DMS53 (cell line): ENCODE measurements at places on chromosomes 4 and X.

- peak; percentile 85 for DNase-seq
Observed at GRCh38 chr4:169791527-169792156, 33.9 kb upstream of the HPF1 start.

DNA sequence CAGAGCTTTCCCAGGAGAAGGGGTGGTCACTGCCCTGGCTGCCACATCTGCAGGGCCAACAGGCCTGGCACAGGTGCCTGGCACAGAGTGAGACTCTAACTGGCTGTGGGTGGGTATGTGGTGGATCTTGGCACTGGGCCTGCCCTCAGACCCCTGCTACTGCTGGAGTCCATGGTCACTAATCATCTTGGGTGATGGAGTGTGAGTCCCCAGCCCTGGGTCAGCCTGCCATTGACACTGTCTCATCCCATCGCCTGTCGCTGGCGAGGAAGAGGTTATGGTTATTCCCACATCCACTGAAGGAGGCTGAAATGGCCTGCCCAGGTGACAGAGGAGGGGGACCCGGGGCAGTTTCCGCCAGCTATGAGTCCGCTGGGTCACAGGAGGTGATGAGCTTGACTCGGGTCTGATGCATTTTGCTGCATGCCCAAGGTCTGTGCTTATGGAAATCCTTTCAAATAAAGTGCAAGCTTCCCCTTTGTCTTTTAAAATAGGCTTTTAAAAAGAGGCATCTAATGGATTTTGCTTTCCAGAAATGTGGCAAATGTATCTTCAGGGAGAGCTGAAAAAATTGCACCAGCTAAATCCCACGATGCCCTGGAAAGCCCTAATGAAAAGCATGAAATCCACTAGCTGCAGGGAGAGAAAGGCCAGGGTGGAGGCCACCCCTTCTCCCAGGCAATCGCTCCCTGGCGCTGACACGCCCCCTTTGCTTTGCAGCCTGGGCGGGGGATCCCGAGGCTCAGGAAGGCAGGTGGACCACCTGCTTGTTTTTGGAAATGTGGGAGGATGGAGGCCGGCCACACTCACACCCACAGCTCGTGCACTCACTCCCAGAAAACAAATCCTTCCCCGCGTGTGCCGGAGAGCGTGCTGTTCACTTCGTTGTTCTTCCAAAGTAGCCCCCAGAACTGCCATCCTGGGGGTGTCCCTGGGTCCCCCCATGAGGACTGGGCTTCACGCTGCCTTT lies 54.9 kb downstream of the ABLIM2 start:
- no peak for DNase-seq

- no peak for DNase-seq
Observed at GRCh38 chr4:165738571-165738970, 134.5 kb upstream of the TLL1 start.

GRCh38 chr4:156109943-156110900 lies 156.6 kb upstream of the CTSO start:
- peak; percentile 4 for DNase-seq

GRCh38 chrX:27882695-27883094 lies 74.9 kb downstream of the MAGEB10 start:
- DNase-seq, result no peak

GRCh38 chrX:1249101-1249887 lies 19.3 kb upstream of the CSF2RA start:
- DNase-seq, result no peak

DNA sequence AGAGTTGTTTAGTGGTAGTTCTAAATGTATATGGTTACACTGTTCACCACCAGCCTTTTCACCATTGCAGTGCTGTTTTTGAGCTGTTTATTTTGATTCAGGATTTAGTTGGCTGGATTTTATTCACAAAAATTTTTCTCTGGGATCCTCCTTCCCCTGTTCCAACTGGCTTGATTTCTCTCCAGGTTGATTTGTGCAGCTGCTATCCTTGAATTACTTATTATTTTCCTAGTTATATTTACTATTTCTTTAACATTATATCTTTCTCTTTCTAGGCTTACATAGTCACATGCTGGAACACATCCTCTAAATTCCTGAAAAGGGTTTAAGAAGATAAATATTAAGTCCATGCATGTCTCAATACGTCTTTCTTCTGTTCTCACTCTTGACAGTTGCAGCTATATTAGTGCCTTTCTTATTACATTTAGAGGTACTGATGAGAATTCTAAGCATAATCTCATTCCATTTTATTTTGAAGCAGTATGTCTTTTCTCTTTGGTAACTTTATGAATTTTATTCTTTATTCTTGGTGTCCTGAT lies 82.2 kb downstream of the SUPT20HL2 start:
- DNase-seq, result no peak

DNA sequence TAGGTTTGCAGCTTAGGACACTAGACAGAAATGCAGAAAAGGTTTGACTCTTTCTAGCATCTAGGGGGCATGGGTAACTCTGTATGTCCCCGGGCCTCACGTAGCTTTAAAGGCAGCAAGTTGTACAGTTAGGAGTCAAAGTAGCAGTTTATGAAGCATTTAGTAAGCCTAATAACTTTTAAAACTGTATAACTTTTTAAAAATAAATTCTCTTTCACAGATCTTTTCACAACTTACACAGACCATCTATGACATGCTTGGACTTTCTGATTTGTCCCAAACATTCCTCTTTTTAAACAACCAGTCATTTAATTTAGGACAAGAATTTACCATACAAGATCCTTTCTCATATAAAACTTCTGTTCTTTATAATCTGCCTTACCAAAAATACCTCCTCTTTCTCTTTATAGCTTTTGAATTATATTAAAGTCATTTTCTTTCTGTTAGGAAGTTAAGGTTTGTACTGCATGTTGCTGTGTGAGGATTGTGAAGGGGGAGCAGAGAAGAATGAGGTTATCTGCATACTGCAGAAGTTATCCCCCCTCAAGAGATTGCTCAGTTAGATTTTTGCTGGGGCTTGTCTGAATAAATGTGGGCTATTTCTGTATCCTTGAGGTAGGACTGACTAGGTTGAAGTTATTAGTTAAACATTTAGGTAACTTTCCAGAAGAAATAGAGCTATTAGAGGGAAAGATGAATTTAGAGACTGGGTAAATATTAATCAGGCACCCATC lies 94.3 kb downstream of the CPE start:
- no peak for DNase-seq

- DNase-seq, result no peak
Observed at GRCh38 chrX:11040405-11040804, 70.7 kb upstream of the HCCS start.

DNA sequence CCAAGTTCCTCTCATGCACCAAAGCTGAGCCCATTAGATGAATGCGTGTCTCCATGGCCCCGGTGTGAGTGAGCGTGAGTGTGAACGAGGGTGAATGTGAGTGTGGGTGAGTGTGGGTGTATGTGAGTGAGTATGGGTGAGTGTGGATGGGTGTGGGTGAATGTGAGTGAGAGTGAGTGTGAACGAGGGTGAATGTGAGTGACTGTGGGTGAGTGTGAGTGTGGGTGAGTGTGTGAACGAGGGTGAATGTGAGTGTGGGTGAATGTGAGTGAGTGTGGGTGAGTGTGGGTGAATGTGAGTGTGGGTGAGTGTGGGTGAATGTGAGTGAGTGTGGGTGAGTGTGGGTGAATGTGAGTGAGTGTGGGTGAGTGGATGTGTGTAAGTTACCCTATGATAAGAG lies 1521.8 kb upstream of the TENM3 start:
- no peak for DNase-seq

GRCh38 chr4:88822034-88822789 lies 124.6 kb upstream of the NAP1L5 start:
- peak; percentile 19 for DNase-seq

- DNase-seq, result no peak
Observed at GRCh38 chr4:40583850-40584439, 45.7 kb downstream of the RBM47 start.

DNA sequence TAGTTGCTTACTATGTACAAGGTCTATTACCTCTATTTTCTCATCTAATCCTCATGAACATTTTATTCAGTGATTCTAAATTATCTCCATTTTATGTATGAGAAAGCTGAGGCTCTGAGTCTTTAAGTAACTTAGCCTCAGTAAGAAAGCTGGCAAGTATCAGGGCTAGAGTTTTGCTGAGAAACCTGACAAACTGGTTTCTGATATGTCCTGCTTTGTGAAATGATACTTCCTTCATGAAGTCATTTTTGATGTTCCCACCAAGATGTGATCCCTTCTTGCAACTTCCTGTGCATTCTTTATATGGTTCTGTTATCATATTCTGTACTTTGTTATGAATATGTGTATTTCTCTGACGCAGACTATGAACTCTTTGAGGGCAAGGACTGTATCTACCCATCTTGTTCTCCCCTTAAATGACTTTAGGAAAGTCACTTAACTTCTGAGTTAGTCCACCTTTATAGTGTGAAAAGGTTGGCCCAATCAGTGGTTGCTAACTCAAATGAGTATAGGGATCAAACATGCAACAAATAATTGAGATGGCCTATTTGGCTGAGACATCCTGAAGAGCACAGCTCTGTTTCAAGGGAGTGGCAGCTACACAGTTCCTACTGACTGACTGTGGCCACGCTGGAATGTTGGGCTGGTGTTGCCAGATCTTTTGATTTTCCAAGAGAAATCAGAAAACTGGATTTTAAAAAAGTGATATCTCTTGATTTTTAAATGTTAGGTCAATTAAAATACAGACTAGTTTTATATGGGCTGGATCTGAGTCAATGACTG lies 127.9 kb upstream of the AMOT start:
- DNase-seq, result peak; percentile 53

GRCh38 chr4:23856630-23857029 lies 33.2 kb downstream of the PPARGC1A start:
- DNase-seq, result no peak

- DNase-seq, result peak; percentile 81
Observed at GRCh38 chr4:16026160-16026761, 57.6 kb downstream of the PROM1 start.

- no peak for DNase-seq
Observed at GRCh38 chrX:25026576-25026975, 10.8 kb upstream of the ARX start.

GRCh38 chr4:176769514-176769913 lies 23.2 kb downstream of the VEGFC start:
- DNase-seq, result no peak

GRCh38 chr4:88178626-88179231 lies 20.3 kb upstream of the ABCG2 start:
- peak; percentile 4 for DNase-seq

DNA sequence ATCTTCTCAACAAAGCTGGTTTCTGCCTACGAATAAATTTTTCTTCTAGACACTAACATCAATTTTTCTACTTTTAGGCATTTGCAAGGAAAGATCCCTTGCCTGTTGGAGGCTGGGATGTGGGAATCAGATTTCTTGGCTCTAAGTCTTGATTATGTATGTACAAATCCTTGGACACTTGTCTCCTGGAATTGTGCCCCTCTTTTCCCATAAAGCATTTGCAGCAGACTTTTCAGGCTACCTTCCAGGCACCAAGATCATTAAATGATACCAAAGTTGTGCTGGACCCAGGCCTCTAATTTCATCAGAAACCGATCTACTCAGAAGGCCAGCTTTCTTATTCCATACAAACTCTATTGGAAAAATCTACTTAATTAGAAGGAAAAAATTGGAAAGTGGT lies 339.5 kb upstream of the DIPK2B start:
- no peak for DNase-seq

GRCh38 chr4:108224611-108225053 lies 55.9 kb upstream of the LEF1 start:
- DNase-seq, result no peak

GRCh38 chrX:10099411-10099810 lies 57.4 kb upstream of the CLCN4 start:
- no peak for DNase-seq

GRCh38 chrX:24799078-24799477 lies 105.4 kb downstream of the POLA1 start:
- DNase-seq, result no peak

DNA sequence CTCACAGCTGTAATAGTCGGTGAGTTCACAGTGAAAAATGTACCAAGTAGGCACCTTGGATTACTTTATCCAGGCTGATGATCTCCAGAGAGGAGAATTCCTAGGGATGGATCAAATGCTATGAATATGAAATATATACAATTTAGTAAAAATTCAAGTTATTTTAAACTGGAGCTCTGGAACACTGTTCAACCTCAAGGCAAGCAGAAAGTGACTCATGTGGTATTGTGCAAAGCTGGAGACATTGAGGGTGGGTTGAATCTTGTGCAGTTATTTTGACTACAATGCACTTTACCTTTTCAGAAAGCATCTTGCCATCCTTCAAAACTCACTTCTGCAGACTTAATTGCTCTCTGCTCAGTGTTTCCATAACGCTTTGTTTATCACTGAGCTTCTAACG lies 43.4 kb downstream of the OSTC start:
- no peak for DNase-seq

DNA sequence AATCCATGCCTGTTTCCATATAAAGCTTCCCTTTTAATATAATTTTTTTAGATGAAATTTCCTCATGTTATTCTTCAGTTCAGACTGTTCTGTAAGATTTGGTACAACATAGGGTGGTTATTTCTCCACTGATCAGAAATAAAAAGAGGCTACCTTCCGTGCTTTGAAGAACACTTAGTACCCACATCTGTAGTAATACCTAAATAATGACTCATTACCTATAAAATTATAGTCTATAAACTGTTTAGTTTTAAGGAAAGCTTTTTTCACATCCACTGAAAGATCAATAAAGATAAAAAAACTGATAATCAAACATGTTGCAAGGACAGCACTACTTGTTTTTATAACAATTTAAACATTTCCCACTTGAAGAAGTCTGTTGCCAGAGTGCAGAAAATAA lies 23.9 kb downstream of the TRPC3 start:
- no peak for DNase-seq

DNA sequence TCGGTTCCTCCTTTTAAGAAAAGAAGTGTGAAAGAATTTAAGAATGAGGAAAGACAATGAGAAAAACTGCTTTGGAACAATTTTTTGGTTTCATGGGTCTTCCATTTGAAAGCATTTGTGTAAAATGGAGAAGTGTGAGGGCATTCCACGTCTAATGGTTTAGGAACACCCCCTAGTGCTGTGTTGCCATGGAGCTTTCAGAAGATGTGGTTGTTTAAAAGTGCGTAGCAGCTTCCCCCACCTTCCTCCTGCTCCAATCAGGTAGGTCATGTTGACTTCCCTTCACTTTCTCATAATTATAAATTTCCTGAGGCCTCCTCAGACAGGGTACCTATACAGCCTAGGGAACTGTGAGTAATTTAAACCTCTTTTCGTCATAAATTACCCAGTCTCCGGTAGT lies 50.0 kb downstream of the UGT2B10 start:
- DNase-seq, result peak; percentile 41

DNA sequence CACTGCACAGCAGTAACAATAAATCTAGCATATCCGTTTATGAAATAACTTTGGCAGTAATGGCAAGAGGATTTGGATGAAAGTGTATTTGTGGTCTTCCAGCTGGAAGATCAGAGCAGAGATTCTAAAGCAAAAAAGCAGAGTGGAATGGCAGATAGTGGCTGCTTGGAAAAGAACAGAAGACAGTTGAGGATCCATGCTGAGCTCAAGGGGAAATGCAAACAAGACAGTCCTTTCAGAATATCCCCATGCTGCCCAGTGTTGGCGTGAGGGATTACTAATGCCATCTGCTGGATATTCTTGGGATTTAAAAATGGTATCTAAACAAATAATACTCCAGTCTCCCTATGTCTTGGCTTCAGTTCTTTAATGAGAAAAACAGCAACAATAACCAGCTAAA lies 629.1 kb upstream of the ATOH1 start:
- peak; percentile 74 for DNase-seq
